ENCODE measurements at places on chromosomes 12 and 14.

DNA sequence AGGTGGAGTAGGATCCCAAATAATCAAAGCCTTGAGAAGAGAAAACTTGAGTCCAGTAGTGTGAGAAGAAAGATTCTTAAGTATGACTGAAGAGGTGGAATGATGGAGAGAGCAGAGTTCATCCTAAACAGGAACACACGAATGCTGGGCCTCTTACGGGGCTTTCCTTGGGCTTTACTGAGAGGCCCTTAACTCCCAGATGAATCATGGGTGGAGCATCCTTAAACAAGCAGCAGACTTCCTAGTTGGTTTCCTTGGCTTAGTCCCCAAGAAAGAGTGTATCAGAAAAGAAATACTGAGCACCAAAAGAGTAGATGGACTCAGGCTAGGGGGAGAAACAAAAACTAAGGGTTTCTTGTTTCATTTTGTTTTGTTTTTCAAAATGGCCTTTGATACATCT is 132.5 kb downstream of the GPR135 start:
- no peak for DNase-seq

- no peak for DNase-seq
Observed at GRCh38 chr14:89990218-89990617, 34.5 kb downstream of the TDP1 start.

DNA sequence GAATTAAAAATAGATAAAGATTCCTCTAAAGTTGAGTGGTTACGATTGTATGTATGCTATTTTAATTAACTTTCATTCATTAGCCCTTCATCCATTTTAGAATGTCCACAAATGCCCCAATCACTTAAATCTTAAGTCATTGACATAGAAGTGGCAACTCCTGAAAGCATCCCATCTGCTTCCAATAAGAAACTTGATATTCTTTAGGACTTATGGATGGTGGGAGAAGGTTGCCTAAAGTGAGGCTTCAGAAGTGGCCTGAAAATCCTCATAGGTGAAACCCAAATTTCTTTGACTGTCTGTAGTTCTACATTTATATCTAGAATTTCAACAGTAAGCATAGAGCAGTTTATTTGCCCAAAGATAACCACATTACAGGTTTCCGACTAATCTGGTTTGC is 161.7 kb upstream of the HMGA2 start:
- peak; percentile 66 for DNase-seq

DNA sequence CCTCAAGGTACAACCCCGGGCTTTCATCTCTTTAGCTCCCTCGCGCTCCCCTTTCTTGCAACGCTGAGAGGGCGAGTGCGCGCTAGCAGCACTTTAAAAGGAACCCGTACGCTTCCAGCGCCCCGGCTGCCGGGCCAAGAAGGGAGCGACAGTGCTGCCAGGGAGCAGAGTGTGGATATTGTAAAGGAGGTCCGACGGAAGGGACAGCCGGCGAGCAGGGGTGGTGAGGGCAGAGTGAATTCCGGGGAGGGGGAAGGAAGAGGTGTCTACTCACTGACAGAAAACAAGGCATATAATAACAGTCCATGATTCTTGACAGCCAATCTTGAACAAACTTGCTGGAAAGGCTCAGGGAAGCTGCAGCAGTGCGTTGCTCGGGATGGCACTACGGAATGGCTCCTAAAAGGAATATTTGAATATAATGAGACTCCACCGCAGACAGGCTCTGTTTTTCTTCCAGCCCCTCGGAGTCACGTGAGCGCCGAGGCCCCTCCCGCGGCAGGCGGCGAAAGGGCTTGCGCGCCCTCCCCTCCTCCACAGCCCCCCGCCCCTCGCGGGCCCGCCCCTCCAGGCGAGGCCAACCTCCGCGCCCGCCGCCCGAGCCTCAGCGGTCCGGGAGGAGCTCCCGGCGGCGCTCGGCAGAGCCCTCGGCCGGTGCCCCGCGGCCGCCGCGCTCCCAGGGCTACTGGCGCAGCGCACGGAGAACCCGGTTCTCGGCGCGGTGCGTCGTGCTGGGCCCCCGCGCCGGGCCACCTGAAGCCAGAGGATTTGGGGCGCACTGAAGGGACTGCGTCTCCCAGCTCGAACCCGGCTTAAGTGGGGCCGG is 3.4 kb downstream of the BMP4 start:
- DNase-seq = no peak

DNA sequence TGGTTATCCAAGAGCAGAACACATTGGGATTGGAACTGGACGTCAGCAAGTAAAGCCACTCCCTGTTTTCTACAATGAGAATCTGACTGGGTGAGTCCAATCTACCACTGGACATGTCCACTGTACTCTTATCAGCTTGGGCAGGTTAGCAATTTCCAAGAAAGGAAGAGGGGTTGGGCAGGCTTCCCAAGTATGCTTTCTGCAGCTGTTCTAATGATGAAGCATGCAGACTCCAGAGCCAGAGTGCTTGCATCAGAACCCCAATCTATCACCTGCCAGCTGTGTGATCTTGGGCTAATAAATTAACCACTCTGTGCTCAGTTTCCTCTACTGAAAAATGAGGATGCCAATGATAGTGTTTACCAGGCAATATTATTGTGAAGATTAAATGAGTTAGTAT is 92.0 kb downstream of the EMP1 start:
- DNase-seq = no peak

DNA sequence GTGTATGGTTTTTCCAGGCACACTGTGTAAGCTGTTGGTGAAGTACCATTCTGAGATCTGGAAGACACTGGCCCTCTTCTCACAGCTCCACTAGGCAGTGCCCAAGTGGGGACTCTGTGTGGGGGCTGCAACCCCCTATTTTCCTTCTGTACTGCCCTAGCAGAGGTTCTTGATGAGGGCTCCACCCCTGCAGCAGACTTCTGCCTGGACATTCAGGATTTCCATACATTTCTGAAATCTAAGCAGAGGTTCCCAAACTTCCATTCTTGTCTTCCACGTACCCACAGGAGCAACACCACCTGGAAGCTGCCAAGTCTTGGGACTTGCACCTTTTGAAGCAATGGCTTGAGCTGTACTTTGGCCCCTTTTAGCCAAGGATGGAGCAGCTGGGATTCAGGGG is 85.2 kb upstream of the PRMT8 start:
- no peak for DNase-seq

GRCh38 chr14:70646705-70647104 is 5.0 kb downstream of the TTC9 start:
- DNase-seq = no peak

- no peak for DNase-seq
Observed at GRCh38 chr12:128316078-128316477, 49.1 kb downstream of the TMEM132C start.
